ENCODE measurements at places on chromosomes 1 and 21. TPM values are rescaled to one million over a fixed set of nuclear protein-coding genes. Genes with fewer than 3 reads are reported as not detected.
A peak's percentile ranks its signal among the peaks of the same experiment; 100 is the strongest.

GRCh38 chr1:168483539-168483938 lies 60.3 kb downstream of the XCL2 start:
- no peak for DNase-seq

The SPRR5 gene
- total RNA-seq: not detected

DNA sequence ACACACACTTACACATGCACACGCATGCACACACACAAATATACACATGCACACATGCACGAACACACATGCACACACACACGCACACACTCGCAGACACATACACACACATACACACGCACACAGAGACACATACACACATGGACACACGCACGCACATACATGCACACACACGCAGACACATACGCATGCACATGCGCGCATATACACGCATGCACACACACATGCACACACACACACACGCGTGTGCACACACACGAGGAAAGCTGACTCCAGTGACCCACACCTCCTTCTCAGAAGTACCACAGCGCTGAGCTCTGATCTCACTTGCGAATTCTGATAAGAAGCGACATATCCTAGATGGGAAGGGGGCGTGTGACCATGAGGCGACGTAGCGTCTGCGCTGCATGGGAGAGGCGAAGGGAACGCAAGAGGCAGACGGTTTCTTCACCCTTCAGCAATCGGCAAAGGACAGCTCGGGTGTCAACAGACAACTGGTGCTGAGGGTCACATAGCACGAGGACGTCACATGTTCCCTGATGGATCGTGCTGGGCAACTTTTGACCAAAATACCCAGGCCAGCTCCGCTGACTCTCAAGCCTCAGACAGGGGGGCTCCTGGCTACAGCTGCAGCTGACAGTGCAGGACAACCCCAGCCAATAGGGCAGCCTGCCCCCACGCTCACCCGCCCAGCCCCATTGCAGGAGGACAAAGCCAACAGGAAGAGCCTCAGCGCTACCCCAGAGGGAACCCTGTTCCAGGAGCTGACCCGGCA lies 16.0 kb upstream of the PDE9A start:
- no peak for DNase-seq

GRCh38 chr1:160863774-160864131 lies 1.1 kb upstream of the CD244 start:
- DNase-seq: no peak

GRCh38 chr1:33030575-33030974 lies 6.1 kb downstream of the AK2 start:
- DNase-seq: no peak

DNA sequence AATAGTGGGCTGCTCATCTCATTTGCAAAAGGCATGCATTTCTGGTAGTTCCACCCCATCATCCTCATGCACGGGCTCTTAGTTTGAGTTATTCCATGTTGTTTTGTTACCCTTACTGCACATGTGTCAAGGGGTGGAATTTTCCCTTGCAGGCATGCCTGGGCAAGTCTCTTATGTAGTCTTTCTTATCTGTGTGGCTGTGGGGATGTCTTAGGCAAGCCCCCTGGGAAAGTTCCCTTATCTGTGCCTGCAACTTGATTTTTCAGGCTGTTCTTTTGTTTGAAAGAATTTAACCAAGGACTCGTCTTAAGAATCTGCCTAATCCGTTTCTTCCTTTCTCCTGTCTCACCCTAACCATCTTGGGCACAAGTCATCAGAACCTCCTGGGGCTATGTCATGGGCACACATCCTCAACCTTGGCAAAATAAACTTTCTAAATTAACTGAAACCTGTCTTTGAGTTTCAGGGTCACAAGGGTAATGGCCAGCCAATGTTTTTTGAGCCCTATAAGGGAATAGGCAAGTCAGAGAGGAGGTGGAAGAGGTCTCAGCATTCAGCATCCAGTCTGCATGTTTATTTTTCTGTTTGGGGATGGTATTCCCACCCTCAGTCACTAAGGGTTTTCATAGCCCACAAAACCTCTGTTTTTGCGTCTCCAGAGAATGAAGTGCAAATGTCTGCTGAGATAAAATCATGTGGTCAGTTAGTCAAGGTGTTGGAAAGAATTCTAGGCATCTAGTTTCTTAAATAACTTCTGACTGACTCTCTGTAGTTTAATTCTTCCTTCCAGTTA lies 579.7 kb downstream of the PLA2G4A start:
- DNase-seq: no peak

- DNase-seq: no peak
These were observed 4.6 kb downstream of the SMIM1 start for GRCh38 chr1:3777078-3777547.

- peak; percentile 90 for DNase-seq
These were observed 35.2 kb downstream of the DNASE2B start for GRCh38 chr1:84433258-84434080.

The LCE1B gene
- total RNA-seq: not detected
